Activated CD4-positive, alpha-beta T cell treated with anti-CD3 and anti-CD28 coated beads, Interleukin-2, amount 10 ng/mL, durations not matched to agents 7 days and 5 days (primary cell): ENCODE measurements at places on chromosomes 5 and 9. TPM values are rescaled to one million over a fixed set of nuclear protein-coding genes. Genes with fewer than 3 reads are reported as not detected.

GRCh38 chr9:34001298-34001697, 47.4 kb downstream of the UBAP2 start:
- DNase-seq: no peak
- no peaks in the 10 kb centered on the region for H3K4me1 ChIP-seq
- H3K4me3 ChIP-seq: no peak overlapping the region
- peaks cover 14% of the 10 kb centered on the region for H3K36me3 ChIP-seq

DNA sequence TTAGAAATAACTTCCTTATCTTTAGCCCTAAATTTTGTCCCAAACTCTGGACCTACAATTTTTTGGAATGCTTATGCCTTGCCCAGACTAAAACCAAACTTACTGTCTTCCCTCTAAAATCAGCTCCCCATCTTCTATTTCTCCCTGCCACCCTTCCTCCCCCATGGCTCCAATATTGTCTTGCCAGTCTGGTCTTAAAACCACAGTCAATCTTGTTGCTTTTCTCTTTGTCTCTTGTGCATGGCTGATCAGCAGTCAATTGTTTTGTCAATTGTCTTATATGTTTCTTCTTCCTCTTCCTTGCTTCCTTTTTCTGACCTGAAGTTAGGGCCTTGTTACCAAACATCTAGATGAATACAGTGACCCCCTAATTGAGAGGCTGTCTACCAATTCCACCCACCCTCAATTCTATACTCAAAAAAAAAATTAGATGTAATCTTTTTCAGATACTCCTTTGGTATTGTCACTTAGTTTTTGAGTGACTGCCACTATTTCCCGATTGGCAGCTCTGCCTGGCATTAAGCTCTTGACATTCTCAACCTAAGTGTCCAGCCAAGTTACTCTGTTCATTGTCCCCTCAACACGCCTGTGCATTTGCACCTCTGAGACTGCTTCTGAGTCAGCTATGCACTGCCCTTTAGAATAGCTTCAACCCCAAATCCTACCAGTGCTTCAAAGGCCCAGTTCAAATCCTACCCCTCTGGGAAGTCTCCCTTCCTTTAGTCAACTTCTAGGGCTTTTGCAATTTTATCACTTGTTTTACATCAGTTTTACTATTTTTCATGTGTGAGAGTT, 2.5 kb downstream of the PDCD1LG2 start:
- DNase-seq: no peak
- peaks cover 56% of the 10 kb centered on the region for H3K4me1 ChIP-seq
- no peaks in the 10 kb centered on the region for H3K27me3 ChIP-seq
- peak overlapping the region; percentile 15 for H3K4me3 ChIP-seq
- no peak overlapping the region for H3K27ac ChIP-seq

Gene GADD45G
- total RNA-seq: 5.2 TPM

- no peak overlapping the region for H3K4me3 ChIP-seq
- H3K4me1 ChIP-seq: peaks cover 13% of the 10 kb centered on the region
- no peak overlapping the region for H3K27ac ChIP-seq
- H3K36me3 ChIP-seq: no peaks in the 10 kb centered on the region
- H3K27me3 ChIP-seq: peaks cover 5% of the 10 kb centered on the region
Measured at GRCh38 chr5:107538331-107538730, 132.4 kb downstream of the EFNA5 start.

Gene CDH12
- total RNA-seq: not detected

Gene OTP
- total RNA-seq: not detected

Gene NR2F1-AS1
- total RNA-seq: not detected

GRCh38 chr9:6562871-6563430, 82.6 kb downstream of the GLDC start:
- H3K27ac ChIP-seq: no peak overlapping the region
- no peaks in the 10 kb centered on the region for H3K36me3 ChIP-seq
- DNase-seq: no peak
- H3K4me1 ChIP-seq: peaks cover 13% of the 10 kb centered on the region
- no peak overlapping the region for H3K4me3 ChIP-seq

GRCh38 chr5:119341452-119342349, 14.1 kb upstream of the TNFAIP8 start:
- H3K4me3 ChIP-seq: peak overlapping the region; percentile 84
- H3K36me3 ChIP-seq: peaks cover 73% of the 10 kb centered on the region
- H3K4me1 ChIP-seq: peaks cover 92% of the 10 kb centered on the region

DNA sequence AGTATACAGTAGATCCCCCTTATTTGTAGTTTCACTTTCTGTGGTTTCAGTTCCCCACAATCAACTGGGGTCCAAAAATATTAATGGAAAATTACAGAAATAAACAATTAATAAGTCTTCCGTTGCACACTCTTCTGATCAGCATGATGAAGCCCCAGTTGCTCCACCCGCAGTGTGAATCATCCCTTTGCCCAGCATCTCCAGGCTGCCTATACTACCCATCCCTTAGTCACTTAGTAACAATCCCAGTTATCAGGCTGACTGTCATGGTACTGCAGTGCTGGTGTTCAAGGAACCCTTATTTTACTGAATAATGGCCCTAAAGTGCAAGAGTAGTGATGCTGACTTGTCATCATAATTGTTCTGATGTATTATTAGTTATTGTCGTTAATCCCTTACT, 28.9 kb downstream of the SHC3 start:
- H3K36me3 ChIP-seq: no peaks in the 10 kb centered on the region
- H3K4me1 ChIP-seq: peaks cover 10% of the 10 kb centered on the region
- H3K27ac ChIP-seq: no peak overlapping the region
- no peak for DNase-seq
- no peak overlapping the region for H3K4me3 ChIP-seq
- peaks cover 46% of the 10 kb centered on the region for H3K27me3 ChIP-seq

- no peak overlapping the region for H3K27ac ChIP-seq
- no peak for DNase-seq
- H3K36me3 ChIP-seq: no peaks in the 10 kb centered on the region
- H3K4me1 ChIP-seq: no peaks in the 10 kb centered on the region
Measured at GRCh38 chr9:131963072-131964030, 116.3 kb downstream of the MED27 start.

DNA sequence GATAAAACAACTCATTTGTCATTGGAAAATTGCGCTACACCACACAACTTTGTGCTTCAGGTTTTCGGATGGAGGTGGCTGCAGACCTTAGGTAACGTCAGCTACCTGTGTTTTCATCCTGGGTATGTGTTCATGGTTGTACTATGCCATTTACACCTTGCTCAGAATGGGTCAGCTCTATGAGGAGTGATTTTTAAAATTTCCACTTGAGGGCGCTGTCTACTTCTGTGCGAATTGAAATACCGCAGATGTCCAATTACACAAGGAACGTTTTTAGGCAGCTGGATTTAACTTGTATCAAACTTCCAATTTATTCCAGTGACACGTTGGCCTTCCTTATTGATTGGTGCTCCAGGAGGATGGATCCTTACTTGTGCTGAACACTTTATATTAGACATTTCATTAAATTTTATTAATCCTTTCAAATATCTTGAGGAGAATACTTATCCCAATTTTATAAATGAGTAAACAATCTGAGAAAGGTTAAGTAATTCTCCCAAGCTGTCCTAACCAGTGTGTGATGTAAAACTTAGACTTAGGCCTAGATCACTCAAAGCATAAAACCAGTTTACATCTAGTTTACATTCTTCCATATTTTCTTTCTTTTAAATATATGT, 23.4 kb downstream of the DMRTA1 start:
- DNase-seq: peak; percentile 13
- H3K27me3 ChIP-seq: no peaks in the 10 kb centered on the region
- no peak overlapping the region for H3K27ac ChIP-seq
- H3K36me3 ChIP-seq: no peaks in the 10 kb centered on the region
- no peaks in the 10 kb centered on the region for H3K4me1 ChIP-seq
- no peak overlapping the region for H3K4me3 ChIP-seq

Gene GCNT4
- total RNA-seq: 2.3 TPM

Gene PCDHGB7
- not detected for total RNA-seq

GRCh38 chr5:113224605-113225065, 210.2 kb downstream of the TSSK1B start:
- H3K4me3 ChIP-seq: no peak overlapping the region
- H3K27me3 ChIP-seq: peaks cover 2% of the 10 kb centered on the region
- DNase-seq: no peak

DNA sequence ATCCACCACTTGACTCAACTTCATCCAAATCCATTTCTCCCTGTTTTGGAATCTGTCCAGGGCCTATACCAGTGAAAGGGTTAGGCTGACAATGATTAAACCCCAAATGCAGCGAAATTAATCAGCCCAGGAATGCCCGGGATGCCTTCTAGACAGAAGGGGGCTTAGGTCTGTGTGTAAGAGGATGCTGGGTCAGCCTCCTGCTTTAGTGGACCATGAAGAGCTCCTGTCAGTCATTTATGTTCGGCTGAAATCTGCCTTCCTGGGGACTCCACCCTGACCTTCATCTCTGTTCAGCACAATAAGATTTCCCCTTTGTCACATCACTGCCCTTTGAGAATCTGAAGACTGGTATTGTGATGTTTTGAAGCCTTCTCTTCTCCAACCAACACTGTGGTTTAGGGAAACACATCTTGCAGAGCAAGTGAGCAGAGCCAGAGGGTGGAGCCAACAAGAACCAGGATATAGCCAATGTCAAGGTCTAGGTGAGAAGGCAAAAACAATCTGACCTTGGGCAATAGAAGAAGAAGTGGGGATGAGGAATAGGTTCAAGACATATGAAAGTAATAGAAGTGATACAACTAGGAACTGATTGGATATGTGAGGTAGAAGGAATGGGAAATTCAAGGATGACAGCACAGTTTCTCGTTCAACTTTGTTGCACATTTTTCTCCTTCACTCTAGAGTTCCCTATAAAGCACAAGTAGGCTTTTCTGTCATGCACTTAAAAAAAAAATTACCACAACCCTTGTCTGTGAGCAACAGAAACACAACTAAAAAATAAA, 234.4 kb downstream of the ARHGAP26 start:
- no peak for DNase-seq
- H3K36me3 ChIP-seq: peaks cover 26% of the 10 kb centered on the region
- H3K4me1 ChIP-seq: peaks cover 87% of the 10 kb centered on the region
- H3K27me3 ChIP-seq: no peaks in the 10 kb centered on the region

- no peak for DNase-seq
- H3K4me1 ChIP-seq: peaks cover 13% of the 10 kb centered on the region
- no peak overlapping the region for H3K27ac ChIP-seq
- H3K4me3 ChIP-seq: no peak overlapping the region
- no peaks in the 10 kb centered on the region for H3K27me3 ChIP-seq
Measured at GRCh38 chr9:5388026-5388819, 48.5 kb upstream of the RLN1 start.

Gene SYK
- total RNA-seq: 0.56 TPM

Gene PCDHGA7
- total RNA-seq: not detected

Gene SPATA31C1
- total RNA-seq: not detected

Gene C5orf58
- total RNA-seq: not detected

DNA sequence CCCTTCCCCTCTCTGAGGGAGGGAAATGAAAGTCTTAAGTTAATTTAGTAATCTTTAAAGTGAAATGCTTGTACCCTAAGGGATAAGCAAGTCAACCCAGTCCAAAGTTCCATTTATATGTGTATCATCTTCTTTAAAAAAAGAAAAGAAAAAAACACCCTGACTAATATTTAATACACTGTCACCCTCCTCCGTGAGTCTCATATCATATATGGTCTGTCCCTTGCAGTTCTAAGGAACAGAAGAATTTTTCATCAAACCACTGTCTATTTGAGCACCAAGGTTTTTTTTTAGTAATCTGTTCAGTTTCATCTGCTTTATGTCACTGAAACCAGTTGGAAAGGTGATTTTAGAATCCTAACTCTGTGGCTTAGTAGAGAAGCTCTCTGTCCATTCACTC, 15.2 kb downstream of the TNIP1 start:
- peaks cover 51% of the 10 kb centered on the region for H3K36me3 ChIP-seq
- no peak overlapping the region for H3K27ac ChIP-seq
- H3K27me3 ChIP-seq: no peaks in the 10 kb centered on the region
- no peak overlapping the region for H3K4me3 ChIP-seq
- no peak for DNase-seq

Gene KIF27
- total RNA-seq: 3.8 TPM

GRCh38 chr5:140044041-140044440, 942 bp upstream of the NRG2 start:
- peaks cover 9% of the 10 kb centered on the region for H3K4me1 ChIP-seq
- H3K4me3 ChIP-seq: peak overlapping the region; percentile 14
- no peak for DNase-seq
- peaks cover 66% of the 10 kb centered on the region for H3K27me3 ChIP-seq
- H3K36me3 ChIP-seq: no peaks in the 10 kb centered on the region
- H3K27ac ChIP-seq: no peak overlapping the region

DNA sequence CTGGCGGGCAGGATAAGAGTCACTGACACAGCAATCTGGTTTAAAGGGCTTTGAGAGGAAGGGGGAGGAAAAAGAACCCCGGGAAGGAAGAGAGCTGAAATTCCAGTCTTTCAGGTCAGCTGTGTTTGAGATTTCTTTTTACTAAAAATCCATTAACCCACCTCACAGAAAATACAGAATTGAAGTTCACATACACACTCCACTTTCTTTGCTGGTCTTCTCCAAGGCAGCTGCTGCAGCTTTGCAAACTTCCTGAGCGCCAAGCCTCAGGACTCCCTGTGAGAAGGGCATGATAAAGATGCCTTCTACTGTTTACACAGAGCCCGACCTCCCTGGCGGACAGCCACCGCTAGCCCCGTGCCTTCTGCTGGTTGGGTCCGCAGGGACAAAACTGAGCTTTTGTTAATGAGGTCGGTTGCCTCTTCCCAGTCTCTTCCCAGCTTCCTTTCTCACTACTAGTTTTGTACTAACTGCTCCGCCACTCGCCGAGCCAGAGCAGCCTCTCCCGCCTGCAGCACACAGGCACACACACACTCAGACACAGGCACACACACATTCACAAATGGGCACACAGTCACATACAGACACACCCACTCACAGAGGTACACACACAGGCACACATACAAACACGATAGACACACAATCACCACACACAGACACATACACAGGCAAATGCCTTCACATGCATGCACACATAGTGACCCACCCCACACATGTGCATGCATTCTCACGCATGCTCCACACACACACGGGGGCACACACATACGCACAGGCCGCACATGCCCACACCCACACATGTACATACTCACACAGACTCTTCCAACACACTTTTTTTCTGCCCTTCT, at the start of gene FREM1:
FREM1 (minus strand) TSS at position 468 of the 845 bp plus-strand sequence. CDS start 41,451 bp downstream, outside the sequence.
- no peak for DNase-seq
- no peak within 1 kb of the TSS for H3K27ac ChIP-seq
- H3K4me1 ChIP-seq: no peaks in the 10 kb centered on the region
- no peak within 1 kb of the TSS for H3K4me3 ChIP-seq
- no peaks in the 10 kb centered on the region for H3K36me3 ChIP-seq

GRCh38 chr5:52757527-52757926, 30.2 kb upstream of the ITGA1 start:
- H3K4me1 ChIP-seq: no peaks in the 10 kb centered on the region
- no peak for DNase-seq
- peaks cover 2% of the 10 kb centered on the region for H3K36me3 ChIP-seq
- H3K27ac ChIP-seq: no peak overlapping the region
- no peak overlapping the region for H3K4me3 ChIP-seq
